Tongue (tissue), 3 donors: ENCODE measurements at places on chromosomes 2 and 18. TPM values are rescaled to one million over a fixed set of nuclear protein-coding genes. Genes with fewer than 3 reads are reported as not detected.
A peak's percentile ranks its signal among the peaks of the same experiment; 100 is the strongest.

DNA sequence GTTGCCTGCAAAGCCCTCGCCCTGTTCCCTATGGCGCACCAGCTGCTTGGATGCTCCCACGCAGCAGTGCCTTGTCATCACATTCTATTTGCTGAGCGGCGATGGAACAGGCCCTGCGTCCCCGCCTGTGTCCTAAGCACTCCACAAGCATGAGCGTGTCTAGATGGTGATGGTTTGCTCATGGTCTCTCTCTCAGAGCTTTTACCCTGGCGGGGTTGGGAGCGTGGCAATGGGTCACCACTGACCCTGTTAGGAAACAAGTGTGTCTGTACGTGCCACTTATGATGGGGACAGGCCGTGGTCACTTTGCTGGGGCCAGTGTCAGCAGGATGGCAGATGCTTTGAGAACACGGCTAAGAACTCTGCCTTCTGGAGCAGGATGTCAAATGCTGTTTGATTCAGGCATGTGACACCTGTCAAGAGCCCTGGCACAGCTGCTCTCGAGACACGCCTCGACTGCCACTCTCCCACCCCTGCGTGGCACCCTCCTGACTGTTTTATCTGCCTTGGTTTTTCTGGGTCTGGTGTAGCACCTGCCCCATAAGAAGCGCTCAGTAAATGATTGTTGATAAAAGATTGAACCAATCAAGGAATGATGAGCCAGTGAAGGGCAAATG, 44.2 kb downstream of the RRM2 start:
- DNase-seq = peak; percentile 57

- DNase-seq = no peak
Measured at GRCh38 chr18:2486426-2486825, 84.9 kb downstream of the METTL4 start.

GRCh38 chr2:39377226-39377939, 59.7 kb downstream of the MAP4K3 start:
- no peak for DNase-seq

- DNase-seq = no peak
Measured at GRCh38 chr18:48394176-48394575, 15.0 kb downstream of the ZBTB7C start.

DNA sequence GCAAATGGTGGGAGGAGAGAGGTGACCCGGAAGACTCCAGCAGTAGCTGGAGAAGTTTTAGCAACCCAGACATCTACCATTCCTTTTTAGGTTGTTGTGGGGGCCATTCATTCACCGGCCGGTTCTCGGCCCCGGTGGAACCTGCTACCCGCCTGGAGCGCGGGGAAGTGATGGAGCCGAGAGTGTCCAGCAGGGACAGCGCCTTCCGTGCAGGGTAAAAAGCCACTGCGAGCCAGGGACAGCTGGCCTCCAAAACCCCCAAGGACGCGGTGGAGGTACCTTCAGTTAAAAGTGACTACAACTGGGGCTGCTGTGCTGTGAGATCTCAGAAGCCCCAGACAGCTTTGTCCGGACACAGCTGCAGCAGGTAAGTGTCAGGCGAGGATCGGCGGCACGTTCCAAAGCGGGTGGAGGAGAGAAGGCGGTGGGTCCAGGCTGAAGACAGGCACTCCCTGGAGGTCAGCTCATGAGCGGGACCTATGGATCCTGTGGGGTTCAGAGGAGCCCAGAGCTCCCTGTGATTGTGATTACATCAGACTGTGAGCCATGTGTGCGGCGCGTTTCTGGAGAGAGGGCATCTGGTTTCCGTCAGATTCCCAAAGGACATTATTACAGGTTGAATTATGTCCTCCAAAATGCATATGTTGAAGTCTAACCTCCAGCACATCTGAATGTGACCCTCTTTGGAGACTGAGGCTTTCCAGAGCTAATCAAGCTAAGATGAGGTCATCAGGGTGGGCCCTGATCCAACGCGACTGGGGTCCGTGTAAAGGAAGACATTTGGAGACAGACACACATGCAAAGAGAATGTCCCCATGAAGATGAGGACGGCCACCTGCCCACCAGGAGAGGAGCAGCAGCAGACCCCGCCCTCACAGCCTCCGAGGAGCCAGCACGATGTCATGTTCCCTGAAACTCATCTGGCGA, 276.3 kb downstream of the EIPR1 start:
- peak; percentile 59 for DNase-seq

- no peak for DNase-seq
Measured at GRCh38 chr2:57726294-57726693, 320.3 kb upstream of the VRK2 start.

DNA sequence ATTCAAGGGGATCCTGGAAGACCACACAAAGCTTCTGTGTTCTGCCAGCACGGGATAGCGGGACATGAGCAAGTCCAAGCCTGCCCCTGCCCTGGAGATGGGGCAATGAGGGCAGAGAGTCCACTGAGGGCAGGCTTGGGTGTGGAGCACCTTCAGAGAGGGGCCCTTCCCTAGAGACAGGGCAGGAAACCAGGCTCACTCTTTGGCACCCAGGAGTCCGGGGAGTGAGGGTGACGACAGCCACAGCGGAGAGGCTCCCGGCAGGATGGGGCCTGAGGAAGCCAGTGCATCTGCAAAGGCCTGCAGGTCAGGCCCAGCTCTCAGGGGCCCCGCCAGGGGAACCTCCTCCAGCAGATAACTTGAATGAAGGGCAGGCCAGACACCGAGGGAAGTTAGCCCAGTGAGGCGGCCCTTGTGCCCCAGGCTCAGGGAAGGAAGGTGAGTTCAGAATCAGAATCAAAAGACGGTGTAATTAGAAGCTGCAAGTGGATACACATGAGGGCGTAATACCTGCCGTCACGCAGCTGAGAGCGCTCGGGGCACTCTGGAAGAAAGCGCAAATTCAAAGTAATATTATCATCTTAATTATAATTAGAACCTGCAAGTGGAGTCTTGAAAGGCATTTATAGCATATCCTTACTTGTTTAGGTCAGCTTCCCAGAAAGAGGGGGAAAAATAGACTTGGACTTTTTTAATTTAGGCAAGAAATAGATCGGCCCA, 142.6 kb upstream of the LGALSL start:
- peak; percentile 11 for DNase-seq

DNA sequence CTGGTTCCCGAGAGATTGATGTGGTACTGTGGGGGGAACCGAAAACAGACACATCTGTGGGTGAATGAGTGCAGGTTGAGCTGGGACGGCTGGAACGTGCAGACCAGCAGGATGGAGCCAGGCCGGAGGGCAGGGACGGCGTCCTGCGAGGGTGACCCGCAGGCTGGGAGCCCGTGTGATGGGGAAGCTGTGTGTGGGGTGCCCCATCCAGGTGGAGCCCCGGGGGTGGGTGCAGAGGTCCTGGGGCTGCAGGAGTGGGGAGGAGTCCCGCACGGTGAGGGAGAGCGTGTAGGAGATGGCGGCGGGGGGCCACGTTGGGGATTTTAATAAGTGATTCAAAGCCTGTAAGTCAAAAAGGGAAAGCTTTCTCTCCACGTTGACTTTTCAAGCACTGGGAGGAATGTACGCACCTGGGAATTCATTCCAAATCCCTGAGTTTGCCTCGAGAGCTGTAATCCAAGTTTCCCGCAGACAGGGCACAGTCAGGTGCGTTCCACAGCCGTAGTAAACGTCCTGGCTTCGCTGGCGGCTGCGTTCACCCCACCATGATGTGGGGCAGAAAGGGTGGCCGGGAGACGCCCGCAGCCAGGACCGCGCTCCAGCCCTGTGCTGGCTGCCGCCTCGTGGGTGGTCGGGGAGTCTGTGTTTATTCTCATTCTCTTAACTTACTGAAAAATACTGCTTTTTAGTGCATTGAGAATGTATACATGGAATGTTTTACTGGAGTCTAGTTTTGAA, 54.0 kb downstream of the NFATC1 start:
- DNase-seq = no peak

GRCh38 chr2:16321256-16321655, 344.4 kb downstream of the CYRIA start:
- DNase-seq = no peak

- DNase-seq = no peak
Measured at GRCh38 chr2:85288244-85288725, 39.5 kb downstream of the TGOLN2 start.

DNA sequence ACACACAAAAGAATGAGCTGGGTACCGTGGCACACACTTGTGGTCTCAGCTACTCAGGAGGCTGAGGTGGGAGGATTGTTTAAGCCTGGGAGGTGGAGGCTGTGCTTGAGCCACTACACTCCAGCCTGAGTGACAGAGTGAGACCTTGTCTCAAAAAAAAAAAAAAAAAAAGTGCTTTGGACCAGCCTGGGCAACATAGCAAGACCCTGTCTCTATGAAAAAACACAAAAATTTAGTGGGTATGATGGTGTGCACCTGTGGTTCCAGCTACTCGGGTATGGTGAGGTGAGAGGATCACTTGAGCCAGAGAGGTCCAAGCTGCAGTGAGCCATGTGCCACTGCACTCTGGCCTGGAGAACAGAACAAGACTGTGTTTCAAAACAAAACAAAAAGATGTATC, 10.4 kb downstream of the ZNF512 start:
- no peak for DNase-seq

DNA sequence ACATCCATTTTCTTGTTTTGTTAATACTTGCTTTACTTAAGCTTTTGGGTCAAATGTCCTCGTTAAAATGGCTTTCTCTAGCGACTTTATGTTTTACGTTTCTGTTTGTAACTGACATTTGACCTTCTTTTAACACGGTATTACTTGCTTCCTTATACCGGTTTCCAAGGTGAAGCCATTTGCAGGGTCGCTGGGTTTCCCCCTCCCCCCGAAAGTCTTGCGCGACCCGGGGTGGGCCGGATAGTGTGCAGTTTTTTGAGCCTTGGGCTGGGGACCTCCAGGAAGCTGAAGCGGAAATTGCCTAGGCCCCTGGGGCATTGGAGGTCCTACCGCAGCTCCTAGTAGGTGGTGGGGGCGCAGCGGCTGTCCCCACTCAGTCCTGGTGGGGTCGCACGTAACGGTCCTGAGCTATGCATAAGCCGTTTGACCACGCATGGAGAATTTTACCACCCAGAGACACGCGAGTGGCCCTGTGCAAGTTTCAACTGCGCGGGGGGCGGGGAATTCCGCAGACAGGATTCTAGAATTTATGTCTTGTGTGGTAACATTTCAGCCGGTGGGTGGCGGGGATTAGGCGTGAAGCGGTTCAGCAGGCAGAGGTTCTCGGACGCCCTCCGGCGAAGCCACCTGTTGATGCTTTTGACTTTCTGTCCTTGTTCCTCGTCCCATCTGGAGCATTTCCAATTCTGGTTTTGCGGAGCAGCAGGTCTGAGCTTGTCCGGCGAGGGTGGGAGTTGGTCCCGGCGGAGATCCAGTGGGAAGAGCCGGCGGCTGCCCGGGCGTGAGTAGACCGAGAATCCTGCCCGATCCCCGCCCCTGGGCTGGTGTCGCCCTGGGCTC, 2.4 kb downstream of the CFLAR start:
- peak; percentile 89 for DNase-seq

DNA sequence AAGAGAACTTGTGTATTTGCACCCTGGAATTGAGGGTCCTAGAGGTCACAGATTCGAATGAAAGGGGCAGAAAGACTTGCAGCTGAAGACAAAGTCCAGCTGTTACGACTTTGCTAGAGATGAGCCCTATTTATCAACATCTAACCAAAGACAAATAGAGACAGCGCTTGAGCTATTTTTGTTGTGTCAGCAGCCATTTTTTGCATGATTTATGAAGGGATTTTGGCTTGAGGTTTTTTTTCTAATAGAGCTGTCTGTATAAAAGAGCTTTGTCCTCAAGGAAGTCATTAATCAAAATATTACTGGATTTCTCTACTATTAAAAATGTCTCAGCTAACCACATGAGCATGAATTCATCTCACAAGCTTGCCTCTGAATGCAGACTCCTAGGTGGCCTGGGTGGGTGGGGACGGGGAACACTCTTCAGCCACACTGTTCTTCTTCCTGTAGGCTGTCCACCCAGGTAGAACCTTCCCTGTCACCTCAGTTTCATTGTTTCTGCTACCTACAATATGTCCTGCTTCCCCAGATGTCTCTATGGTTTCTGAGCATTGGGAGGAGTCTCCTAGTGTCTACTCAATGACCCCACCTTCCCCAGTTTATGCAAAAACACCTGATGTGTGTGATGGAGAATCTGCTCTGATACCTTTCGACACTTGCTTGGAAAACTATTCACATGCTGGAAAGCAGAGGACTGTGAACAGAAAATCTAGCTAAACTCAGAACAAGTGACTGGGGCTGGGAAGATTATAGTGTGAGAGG, 7.2 kb upstream of the CD226 start:
- DNase-seq = no peak

DNA sequence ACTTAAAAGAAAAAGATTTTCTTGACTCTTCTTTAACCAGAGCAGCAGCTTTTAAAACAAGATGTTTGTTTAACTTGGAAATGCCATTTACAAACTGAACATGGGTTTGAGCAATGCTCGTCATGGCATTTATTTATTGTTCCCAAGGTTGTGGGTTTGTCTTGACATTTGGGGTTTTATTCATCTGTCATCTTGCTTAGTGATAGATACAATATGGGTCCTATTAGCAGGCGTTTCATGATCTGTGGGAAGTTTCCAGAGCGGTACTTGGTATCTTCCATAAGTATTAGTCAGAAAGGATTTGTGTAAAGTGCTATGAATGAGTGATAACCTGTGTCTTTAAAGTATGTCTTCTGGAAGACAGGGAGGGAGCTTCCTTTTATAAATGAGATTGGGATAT, 29.9 kb upstream of the MGAT5 start:
- DNase-seq = no peak

DNA sequence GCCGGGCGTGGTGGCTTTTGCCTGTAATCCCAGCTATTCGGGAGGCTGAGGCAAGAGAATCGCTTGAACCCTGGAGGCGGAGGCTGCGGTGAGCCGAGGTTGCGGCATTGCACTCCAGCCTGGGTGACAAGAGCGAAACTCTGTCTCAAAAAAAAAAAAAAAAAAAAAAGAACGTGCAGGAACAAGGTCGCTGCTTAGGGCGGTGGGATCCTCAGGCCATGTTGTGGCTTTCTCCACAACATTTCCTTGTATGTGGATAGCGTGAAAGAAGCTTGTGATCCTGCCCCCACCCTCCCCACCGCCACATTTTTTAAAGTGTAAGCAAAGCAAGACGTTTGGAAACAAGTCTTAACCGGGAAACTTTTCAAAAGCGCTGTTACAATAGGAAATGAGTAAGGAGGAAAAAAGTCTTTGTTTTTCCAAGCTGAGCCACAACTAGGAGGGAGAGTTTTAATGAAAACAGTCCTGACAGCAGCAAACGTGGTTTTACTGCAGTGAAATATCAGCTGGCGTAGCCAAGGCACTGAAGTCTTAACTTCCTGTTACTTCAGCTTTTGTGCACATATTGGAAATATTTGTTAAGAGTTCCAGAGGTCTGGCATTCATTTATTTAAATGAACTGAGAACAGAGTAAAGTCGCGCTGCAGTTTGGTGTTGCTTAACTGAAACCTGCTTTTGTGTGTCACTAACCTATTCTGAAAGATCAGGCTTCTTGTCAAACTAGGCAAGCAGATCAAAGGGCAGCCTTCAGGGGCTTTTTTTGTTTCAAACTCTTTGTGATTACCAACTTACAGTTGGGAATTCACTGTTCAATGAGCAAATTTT, 3.8 kb downstream of the TGIF1 start:
- peak; percentile 89 for DNase-seq

Gene C2orf72
- total RNA-seq = 3.5 TPM

Gene XDH
- total RNA-seq = 0.21 TPM

Gene ELOA2
- total RNA-seq = not detected
